ENCODE measurements at places on chromosomes 4 and X.

- DNase-seq: no peak
These were observed 17.6 kb downstream of the MAGEA8 start for GRCh38 chrX:149898554-149898953.

DNA sequence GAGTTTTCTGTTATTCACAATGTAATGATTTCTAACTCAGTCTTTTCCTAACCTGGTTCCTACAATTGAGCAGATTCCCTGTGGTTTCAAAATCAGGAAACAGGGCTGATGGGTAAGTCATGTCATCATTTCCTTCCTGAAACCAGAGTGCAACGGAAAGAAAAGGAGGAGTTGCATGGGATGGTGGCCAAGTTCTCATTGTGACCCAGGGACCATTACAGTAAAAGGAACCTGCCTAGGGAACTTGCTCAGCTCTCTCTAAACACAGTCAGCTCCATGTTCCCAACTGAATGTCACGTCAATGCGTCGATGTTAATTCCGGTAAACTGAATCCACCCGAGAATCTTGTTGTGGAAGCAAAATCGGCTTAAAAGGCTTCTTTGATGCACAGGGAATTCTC, 51.2 kb downstream of the LGI2 start:
- DNase-seq: no peak

- DNase-seq: peak; percentile 7
These were observed 172.3 kb upstream of the RPS6KA3 start for GRCh38 chrX:20438871-20439526.

DNA sequence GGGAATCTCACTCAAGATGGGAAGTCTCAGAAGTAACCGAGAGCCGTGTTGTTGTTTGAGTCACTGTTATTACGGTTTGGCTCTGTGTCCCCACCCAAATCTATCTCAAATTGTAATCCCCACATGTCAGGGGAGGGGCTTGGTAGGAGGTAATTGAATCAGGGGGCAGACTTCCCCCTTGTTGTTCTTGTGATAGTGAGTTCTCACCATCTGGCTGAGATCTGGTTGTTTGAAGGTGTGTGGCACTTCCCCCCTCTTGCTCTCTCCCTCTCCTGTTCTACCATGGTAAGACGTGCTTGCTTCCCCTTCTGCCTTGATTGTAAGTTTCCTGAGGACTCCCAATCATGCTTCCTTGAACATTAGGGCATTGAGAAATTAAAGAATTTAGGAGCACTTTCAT, 37.0 kb downstream of the HAND2 start:
- no peak for DNase-seq

DNA sequence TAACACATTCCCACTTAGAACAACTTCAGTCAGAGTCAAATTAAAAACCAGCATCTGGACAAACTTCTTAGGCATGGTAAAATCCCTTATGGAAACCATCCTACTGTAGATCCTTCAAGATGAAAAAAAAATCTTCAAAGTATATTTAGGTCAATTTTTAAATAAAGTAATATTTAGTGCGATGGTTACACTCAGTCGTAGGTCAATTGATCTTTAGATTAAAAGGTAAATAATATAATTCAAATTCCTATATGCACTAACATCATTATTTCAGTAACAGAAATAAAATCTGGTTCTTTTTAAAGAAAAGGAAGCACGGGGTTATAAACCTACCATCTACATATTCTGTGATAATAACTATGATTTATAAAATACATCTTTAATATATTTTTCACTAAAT, at the start of gene UGT2A2:
Gene UGT2A2, minus strand, starts transcription at position 101 of the 400 bp plus-strand sequence. Its CDS starts 2 bp downstream, at position 99.
- DNase-seq: no peak

DNA sequence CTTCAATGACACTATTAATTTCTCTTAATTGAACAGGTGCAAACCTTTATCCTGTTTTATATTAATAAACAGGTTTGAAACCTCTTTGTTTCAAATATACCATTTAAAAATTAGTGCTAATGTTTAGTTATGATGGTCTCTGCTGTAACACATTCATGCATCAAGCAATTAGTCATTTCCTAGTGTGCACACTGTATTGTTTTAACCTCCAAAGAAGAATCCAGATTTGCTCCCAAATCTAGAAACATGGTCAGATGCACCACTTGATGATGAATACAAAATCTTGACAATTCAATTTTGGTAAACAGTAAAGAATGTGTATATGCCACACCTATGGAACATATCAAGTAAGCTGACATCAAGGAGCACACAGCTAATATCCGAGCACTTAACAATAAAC, 157.1 kb downstream of the TRIML1 start:
- no peak for DNase-seq

DNA sequence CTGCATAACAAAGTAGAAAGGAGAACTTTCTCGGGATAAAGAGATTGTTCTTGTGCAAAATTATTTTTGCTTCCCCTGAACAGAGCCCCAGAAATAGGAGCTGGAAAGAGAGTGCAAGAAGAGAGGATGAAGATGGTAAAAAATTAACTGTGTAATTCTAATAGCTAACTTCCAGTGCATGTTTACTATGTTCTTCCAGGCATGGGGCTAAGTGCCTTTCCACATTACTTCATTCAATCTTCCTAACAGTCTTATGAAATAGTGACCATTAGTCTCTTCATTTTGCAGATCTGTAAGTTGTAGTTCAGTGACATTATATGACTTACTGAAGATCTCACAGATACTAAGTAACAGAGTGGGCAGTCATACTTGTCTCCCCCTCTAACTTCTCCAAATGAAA, 61.1 kb upstream of the KLHL13 start:
- DNase-seq: no peak

GRCh38 chr4:104906276-104906675, 240.4 kb upstream of the TET2 start:
- DNase-seq: no peak

DNA sequence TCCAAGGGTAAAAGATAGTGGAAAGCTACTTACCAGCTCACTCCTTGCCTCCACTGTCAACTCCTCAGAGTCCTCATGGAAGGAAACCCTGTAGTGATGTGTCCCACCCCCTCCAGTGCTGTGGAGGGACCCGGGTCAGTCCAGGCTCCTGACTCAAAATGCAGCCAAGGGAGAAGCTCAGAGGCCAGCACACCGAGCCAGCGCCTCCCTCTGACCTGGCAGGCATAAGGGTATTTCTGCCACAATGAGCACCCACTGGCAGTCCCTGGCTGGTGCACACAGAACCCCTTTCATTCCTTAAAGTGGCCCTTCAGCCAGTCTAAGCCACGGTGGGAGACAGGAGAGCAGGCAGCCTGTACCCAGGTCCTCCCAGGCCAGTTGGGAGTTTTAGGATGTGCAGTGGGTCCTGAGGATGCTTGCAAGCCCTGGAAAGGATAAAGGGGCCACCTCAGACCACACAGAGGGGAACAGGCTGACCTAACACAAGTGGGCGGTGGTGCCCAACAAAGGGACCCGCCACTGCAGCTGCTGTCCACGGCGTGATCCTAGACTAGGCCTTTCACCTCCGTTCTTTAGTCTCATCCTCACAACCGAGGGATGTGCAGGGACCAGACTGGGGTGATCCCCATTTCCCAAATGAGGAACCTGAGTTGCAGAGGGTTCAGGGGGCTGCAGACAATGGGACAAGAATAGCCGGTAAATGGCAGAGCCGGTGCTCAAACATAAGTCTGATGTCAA, 5.7 kb downstream of the JAKMIP1 start:
- no peak for DNase-seq

DNA sequence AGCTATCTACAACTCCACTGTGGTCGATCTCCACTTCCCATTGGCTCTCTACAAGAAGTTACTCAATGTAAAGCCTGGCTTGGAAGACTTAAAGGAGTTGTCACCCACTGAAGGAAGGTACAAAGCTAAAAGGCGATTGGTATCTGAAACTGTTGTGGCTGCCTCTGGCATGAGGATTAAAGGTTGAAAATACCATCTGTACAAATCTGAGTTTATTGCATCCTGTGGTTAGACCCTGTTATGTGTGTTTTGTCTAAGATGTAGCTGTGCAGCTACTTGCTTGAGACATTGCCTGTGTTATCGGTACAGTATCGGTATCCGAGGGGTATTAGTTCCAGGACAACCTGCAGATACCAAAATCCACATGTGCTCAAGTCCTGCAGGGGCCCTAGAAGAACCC, 16.4 kb downstream of the NAP1L5 start:
- no peak for DNase-seq

DNA sequence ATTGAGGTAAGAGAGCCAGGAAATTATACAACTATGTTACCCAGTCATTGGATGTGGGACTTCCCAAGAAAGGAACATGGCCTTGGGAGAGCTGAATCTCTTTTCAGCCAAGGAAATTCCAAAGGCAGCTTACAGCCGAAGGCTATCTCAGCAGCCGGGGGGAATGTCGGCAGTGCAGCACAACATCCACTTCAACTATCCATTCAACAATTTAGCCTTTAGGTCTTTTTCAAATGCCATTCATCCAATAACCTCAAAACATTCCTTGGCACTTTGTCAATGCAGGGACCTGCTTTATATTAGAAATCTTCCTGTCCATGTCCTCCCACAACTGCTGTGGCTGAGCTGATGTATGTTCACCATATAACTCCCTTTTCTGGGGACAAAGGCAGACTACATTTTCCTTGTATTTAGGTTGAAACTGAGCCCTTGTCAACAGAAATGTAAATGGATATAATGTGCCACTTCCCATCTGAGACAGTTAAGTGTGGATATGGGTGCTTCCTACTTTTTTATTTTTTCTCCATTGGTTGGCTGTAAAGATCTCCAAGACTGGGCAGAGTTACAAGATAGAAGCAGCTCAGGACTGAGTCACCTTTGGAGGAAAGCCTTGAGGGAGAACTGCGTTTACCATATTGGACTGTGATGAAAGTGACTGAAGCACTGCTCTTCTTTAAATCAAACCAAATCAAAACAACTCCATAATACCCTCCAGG, 94.8 kb downstream of the GPRIN3 start:
- DNase-seq: no peak

DNA sequence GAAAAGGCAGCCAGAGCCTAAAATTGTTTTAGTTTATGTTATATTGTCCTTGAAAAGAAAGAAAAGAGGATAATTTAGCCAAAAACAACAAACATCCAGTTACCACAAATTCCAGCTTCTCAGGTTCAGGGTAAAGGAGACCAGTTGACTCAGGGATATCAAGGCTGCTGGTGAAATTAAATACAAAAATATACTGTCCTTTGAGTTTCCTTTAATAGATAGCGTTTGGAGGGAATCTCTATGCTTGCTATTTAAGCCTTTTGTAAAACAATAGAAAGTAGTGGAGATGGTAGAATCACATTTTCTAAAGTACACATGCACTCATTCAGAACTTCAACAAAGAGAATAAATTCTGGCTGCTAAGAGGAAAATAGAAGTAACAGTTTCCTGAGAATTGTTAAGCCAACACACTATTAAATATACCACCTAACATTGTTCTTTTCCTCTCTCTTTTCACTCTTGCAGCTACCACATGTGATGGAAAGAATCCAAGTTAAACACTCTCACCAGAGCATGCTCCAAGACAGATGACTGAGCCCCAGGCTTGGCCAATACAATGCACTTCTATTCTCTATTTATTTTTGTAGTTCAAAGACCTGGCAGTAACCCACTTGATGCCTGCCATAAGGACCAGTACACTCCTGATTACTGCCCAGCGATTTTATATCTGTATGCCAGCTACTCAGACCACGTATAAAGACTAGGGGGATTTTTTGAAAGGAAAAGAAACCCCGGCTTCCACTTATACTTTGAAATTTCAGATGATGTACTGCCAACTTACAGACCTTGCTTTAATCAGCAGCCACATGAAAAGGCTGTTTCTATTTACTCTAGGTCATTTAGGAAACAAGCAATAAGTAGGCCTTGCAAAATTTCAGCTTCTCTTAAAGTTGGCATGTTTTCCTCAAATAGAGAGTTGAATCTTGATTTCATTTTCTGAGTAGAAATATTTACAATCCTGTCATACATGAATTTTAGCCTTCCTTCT, 756.9 kb downstream of the FAT4 start:
- peak; percentile 22 for DNase-seq

GRCh38 chrX:13786048-13786447, 30.8 kb downstream of the GPM6B start:
- DNase-seq: no peak

DNA sequence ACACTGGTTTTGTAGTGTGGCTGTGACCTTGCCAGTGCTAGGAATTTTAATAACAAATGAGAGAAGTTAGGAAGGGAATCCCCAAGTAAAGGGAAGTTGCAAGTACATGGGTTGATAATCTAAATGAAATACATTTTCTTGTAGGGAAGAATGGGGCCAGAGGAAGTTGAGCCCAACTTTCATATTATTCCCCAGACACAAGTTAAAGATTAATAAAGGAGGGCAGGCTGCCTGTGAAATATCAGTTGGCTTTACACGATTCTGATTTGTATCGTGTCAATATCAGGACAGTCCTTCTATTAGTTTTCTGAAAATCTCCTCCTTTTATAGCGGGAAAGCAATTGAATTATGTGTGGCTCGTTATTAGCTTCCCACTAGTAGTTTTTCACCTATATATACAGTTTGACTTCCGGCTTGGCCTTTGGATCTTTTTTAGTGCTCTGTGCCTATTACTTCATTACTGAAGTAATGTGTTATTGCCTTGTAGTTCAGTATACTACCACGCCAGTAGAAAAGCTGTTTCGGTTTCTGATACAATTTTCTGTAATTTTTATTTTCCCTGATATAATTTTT, 1.7 kb downstream of the PDLIM5 start:
- no peak for DNase-seq

DNA sequence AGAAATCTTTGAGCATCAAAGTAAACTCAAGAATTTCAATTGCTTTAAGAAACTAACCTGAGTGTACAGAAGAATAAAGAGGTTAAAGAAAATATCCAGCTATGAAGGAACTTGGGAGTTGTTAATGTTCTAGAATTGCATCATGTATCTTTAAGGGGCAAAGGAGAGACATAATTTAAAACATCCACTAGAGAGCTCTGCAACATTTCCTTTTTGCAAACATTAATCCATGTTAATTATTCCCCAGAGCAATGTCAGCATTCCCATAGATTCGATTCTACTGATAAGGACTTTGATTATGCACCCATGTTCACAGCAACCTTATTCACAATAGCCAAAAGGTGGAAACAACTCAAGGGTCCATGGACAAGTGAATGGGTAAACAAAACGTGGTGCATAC, 80.2 kb upstream of the SORBS2 start:
- no peak for DNase-seq

DNA sequence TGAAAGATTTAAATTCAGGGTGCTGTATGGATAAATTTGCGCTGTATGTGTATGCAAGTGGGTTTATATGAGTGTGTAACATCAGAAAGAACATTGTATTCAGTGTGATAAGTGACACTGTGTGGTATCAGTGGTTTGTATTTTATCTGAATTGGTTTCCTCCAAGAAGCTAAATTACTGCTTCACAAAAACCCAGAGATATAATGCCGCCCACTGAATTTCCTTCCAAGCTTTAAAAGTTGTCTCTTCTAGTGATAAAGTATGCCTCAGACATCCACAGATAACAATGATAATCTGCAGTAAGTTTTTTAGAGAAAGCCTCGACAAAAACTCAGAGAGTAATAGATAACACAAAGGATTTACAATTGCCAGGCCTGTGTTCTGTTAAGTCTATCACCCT, 710.6 kb upstream of the HS3ST1 start:
- no peak for DNase-seq

- peak; percentile 24 for DNase-seq
These were observed 3.4 kb downstream of the ATP1B4 start for GRCh38 chrX:120365320-120365719.

GRCh38 chrX:133415276-133416105, at the start of gene GPC4:
Gene GPC4 (minus strand): TSS chrX:133415489. CDS start chrX:133414965, 524 bp downstream.
- peak; percentile 76 for DNase-seq

- no peak for DNase-seq
These were observed 195.9 kb downstream of the OR13H1 start for GRCh38 chrX:131739823-131740222.

All from SK-N-SH (cell line).